Kasumi-1 (cell line): ENCODE measurements at places on chromosomes 1 and 21.

DNA sequence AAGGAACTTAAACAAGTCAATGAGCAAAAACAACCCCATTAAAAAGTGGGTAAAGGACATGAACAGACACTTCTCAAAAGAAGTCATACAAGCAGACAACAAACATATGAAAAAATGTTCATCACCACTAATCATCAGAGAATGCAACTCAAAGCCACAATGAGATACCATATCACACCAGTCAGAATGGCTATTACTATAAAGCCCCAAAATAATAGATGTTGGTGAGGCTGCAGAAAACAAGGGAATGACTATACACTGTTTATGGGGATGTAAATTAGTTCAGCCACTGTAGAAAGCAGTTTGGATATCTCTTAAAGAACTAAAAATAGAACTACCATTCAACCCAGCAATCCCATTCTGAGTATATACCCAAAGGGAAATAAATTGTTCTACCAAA is 51.2 kb downstream of the MRPL39 start:
- DNase-seq, result no peak

DNA sequence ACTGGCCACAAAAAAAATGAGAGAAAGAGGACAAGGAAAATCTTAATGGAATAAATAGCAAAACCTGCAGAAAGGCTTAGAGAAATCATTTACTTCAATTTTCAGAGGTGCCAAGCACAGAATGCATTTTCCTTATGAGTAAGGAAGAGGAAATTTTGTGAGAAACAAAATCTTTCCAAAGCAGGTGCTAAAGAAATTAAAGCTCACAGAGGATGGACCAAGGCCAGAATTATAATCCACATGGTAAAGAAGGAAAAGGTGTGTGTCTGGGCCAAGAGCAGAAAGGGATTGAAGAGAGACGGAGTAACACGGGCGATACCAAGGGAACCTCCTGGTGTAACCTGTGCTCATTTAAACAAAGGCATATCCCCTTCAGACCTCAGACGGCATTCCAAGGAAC is 340.0 kb upstream of the NFIA start:
- DNase-seq, result no peak

DNA sequence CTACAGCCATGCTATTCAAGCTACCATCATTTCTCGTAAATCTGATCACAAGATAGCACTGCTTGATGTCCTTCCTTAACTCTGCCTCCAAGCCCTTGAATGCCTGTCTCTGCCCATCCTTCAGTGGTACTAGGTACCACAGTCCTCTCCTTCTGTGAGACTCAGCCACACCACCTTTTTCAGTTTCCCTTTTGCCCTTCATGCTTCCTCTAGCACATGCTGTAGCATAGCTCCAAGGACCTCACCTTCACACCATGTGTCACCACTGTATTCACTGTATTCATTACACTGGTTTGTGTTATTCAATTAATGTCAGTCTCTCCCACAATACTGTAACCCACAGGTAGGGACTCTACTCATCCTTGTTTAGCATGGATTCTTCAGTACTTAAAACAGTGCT is 8.0 kb upstream of the TP53BP2 start:
- no peak for DNase-seq

- no peak for DNase-seq
Observed at GRCh38 chr21:44548922-44549321, 2.4 kb downstream of the KRTAP10-2 start.

GRCh38 chr21:35792569-35793305 is 267.6 kb downstream of the SETD4 start:
- no peak for DNase-seq

GRCh38 chr21:42705346-42705745 is 51.9 kb downstream of the PDE9A start:
- no peak for DNase-seq

DNA sequence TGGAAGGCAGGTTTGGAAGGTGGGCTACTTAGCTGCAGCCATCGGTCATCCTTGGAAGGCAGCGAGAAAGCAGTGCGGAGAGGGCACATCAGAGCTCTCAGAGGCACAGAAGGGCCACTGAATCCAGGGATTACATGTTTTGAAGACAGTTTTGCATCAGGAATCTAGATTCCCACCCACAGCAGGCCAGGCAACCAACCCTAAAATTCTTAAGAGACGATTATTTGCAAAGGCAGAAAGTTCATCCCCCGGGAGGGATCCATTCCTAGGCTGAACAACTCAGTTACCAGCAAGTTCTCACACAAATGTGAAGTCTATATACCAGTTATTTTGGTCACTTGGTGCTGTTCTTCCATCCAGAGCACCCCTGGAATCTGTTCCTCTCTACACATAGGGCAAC is 457.3 kb upstream of the VAMP3 start:
- no peak for DNase-seq

DNA sequence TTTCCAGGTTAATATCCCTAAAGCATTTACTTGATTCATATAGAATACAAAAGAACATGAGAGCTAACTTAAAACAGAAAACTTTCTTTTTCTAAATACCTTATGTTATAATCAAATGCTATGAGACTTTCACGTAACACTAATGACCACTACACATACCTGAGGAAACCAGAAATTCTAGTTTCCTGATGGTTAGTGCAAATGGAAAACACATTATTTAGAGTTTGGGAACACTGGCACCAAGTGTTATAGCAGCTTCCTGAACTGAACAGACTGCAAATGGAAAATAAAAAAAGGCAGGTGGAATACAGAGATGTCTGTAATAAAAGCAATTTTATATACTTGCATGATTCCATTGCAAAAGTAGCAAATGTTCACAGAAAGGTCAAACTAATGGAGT is 15.5 kb downstream of the PAXBP1 start:
- no peak for DNase-seq

DNA sequence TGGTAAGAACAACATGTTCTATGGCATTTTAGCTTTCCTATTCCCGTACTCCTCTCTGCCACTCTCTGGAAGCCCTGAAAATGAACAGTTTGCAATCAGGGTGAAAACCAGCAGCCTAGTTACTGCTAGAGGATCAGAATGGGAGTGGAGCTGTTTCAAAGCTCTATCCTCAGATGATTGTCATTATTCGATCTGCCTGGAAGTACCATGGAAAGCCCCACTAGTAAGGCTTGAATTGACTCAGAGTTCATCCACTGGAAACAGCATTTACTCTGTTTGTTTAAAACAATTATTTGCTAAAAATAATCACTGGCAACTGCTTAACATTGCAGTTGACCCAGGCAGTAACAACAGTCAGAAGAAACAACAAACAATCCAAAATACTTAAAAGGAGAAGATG is 91.2 kb downstream of the USH2A start:
- no peak for DNase-seq

- no peak for DNase-seq
Observed at GRCh38 chr1:212680680-212681389, 18.8 kb downstream of the BATF3 start.

DNA sequence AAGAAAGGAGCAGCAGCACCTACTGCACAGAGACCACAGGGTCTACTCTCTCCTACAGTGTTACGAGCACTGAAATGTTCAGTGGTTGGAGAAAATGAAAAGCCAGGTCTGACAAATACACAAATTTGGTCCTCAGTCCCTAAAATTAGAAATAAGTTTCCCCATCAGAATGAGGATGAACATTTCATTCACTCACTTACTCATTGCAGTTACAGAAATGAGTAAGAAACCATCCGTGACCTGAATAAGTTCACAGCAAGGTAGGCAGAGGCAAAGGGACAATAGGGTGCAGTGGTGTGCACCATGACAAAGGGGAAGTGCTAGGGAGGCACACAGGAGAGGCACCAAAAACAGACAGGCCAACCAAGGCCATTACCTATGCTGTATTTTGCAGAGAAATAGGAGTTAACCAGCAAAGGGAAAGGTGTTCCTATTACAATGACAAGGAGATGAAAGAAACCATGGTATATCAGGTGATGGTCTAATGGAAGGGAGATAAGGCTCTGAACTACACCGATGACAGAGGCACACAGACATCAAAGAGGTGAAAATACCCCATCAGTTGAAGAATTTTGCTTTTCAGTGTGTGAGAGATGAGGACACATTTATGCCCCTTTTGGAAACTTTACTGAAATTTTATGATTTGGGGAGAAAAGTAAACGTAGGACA is 29.4 kb downstream of the VAV3 start:
- DNase-seq, result peak; percentile 18

- DNase-seq, result no peak
Observed at GRCh38 chr21:20789729-20790500, 208.3 kb upstream of the NCAM2 start.

DNA sequence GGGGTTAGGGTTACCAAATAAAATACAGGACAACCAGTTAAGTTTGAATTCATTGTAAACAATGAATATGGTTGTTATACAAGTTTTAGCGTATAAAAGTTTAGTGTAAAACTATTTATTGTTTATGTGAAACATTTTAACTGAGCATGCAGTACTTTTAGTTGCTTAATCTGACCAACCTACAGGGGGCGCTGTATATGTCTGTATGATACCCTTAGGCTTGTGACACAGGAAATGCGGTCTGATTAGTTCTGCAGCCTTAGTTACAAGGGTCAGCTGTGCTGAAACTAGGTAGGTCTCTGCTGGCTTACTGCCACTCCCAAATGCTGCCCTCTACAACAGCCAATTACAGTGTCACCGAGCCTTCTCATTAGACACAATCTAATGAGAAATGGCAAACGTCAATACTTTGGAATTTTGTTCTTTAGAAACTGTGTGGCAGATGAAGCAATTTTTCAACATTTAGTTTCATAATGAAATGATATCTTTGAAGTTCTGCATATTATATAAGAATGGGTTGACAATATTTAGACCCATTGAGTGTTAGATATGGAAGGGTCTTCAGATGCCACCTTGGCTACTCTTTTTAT is 56.2 kb downstream of the NTNG1 start:
- DNase-seq, result peak; percentile 37

DNA sequence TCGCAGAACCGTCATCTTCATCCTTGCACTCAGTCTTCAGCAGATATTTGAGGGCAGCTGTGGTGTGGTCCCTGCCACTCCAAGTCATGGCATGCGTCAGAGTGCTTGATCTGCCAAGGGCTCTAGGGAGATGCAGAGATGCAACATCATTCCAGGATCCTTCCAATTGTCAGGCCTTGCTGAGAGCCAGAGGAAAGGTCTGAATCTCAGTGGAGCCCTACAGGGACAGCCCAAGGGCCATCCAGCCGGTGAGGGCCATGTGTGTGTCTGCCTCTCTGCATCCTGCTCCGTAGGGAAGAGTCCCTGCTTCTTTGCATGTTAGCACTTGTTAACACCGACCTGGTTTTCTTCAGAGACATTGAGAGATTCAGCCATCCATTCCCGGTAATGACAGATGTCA is 17.6 kb downstream of the MAPKAPK2 start:
- DNase-seq, result no peak

DNA sequence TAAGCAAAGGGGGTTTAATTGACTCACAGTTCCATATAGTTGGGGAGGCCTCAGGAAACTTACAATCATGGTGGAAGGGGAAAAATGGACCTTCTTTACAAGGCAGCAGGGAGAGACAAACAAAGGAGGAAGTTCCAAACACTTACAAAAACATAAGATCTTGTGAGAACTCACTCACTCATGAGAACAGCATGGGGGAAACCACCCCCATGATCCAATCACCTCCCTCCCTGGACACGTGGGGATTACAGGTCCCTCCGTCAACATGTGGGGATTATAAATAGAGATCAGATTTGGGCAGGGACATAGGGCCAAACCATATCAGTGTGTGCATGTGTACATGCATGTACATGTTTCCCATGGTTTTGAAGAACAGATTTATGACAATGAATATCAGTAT is 5.5 kb upstream of the SMG7 start:
- DNase-seq, result no peak

- no peak for DNase-seq
Observed at GRCh38 chr1:94621802-94622201, 80.2 kb upstream of the F3 start.

GRCh38 chr1:26317146-26317545 is 612 bp upstream of the CD52 start:
- peak; percentile 8 for DNase-seq

GRCh38 chr1:203932556-203932955 is 71.2 kb downstream of the SNRPE start:
- peak; percentile 10 for DNase-seq

DNA sequence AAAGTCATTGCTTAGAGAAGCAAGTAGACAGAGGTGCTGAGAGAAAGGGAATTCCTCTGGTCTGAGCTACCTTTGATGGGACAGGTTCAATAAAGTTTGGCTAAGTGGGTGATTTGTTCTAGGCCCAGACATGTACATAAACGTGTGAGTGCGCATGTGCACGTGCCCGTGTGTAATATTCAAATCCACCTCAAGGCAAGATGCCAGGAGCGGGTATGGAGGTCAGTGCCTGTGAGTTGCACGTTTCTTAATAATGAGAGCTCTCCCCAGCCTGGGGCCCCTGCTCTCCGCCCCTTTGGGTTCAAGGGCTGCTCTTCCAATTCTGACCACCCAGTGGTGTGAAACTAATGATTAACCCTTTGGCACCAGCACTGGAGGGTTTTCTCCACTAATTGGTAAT is 53.8 kb upstream of the LMO4 start:
- no peak for DNase-seq

DNA sequence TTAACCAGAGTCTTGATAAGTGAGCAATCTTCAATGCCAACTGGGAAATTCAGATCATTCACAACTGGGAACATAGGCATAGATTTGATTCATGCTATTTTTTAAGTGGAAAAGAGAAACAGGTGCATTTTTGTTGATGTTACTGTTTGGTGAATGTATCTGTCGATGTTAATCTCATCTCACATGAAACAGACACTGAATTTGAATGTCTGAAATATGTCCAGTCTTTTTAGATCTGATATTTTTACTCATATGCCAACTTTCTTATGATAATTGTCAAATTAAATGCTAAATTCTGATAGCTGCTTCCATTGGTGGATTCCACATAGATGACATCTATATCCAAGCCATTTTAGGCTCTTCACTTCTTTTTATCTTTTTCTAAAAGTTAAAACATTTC is 213.1 kb downstream of the RYR2 start:
- no peak for DNase-seq

GRCh38 chr1:28815533-28816185 is 3.7 kb downstream of the OPRD1 start:
- peak; percentile 38 for DNase-seq

DNA sequence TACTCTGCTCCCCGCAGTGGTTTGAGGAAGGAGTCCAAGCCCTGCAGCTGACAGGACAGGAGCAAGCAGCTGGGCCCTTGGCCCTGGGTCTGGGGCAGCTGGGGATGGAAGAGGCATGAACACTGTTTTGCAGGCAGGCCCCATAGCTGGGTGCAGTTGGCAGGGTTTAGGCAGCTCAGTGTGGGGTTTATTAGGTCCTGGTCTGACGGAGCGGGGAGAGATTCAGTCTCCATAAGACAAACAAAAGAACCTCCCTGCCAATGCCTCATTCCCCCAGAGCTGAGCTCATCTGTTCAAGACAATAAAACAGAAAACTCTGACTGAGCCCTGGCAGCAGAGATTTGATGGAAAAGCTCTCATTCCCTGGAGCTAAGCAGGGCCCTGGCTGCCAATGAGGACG is 37.3 kb downstream of the OLFML2B start:
- no peak for DNase-seq

DNA sequence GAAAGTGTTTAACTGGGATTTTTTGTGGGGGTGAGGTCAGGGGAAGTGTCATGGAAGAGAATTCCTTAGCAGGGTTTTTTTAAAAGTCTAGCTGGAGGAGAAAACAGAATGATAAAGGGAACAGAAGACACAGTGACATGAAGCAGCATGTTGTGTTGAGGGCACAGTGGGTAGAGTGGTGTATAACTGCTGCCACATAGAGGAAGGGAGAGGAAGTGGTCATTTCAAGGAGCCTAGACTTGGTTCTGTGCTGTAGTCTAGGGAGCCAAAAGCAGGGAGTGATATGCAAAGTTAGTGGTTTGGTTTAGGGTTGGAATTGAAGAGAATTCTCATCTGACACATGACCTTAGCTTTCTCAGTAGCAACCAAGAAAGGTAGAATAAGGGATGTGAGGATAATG is 10.2 kb downstream of the EEIG2 start:
- peak; percentile 83 for DNase-seq

- no peak for DNase-seq
Observed at GRCh38 chr1:245874942-245875580, 632.0 kb downstream of the SMYD3 start.
